ENCODE measurements at places on chromosomes 3 and 15.

DNA sequence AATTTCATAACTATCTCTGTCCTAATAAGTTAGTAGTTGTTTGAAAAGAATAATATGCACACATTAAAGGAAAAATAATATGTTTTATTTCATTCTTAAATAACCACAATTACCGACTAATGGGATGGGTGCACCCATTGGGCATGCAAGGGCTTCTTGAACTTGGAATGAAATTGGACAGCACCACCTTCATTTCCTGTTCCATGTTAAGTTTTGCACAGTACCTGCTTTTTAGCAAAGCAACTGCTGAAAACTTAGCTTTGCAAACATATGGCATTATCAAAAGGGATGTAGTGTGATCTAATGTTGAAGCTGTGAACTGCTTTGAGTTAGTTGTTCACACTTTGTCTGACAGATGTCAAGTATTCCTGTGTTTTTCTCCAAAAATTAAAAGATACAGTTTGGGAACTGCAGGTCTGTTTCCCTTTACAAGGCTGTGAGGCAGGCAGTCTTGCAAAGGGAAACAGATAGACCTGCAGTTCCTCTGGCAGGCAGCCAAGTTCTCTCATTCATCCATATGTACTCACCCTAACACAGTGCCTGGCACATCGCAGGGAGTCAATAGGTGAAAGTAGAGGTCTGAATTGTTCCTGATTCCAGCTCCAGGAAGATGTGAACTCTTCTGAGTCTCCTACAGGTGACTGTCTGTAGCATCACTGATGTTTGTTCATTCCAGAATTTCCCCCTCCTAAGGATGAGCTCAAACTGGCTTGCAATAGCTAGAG lies 64.3 kb upstream of the GOLGA8B start:
- no peak for DNase-seq

- no peak for DNase-seq
Observed at GRCh38 chr15:78977091-78977571, 32.3 kb upstream of the CTSH start.

- no peak for DNase-seq
Observed at GRCh38 chr3:52140000-52140399, 14.2 kb downstream of the POC1A start.

- no peak for DNase-seq
Observed at GRCh38 chr3:126436826-126437717, 38.6 kb downstream of the ZXDC start.

GRCh38 chr15:78855746-78856145 lies 16.9 kb upstream of the MORF4L1 start:
- DNase-seq = no peak

GRCh38 chr15:68423359-68424296 lies 8.3 kb downstream of the ITGA11 start:
- no peak for DNase-seq

GRCh38 chr3:185934174-185934557 lies 3.6 kb downstream of the TRA2B start:
- DNase-seq = no peak

DNA sequence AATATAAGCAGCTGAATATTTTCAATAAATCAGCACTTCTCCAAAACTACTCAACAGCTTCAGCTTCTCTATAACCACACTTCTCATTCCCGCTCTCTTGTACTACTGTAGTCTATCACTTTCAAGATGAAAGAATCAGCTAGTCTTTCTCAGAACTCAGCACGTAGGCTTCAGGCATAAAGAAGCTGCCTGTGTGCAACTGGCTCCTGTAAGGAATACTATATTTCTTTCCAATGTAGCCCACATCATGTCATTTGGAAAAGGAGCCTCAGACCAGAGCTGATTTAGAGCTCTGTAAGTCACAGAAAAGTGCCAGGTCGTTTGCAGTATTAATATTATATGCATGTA lies 62.3 kb downstream of the FMN1 start:
- no peak for DNase-seq

DNA sequence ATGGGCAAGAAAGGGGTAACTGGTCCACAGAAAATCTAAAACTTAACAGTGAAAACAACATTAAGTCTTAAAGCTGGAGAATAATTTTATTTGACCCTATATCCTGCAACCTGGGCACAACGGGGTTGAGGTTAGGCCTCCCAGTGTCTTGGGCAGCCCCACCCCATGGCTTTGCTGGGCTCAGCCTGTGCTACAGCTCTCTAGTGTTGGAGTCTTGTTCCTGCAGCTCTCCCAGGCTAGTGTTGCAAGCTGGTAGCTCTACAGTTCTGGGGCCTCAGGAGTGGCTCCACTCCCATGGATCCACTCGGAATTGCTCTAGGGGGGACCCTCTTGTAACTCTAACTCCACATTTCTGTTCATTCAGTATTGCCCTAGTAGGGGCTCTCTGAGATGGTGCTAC lies 24.9 kb upstream of the GNB4 start:
- no peak for DNase-seq

DNA sequence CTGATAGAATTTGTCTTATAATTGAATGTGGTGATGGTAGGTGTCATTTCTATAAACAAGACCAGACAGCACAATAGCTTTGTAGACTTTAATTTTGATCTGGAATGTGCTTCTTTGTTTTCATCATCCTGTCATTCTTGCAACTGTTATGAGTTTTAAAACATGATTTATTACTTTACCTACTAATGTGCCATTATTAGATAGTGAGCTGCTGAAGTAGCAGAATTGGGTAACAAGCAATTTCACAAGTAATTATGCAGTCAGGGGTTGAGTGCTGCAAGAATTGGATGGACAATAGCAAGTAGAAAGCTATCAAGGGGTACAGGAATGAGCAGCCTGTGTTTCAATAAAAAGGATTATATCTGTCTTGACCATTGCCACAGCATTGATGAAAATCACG lies 975.6 kb downstream of the ROBO1 start:
- DNase-seq = no peak

GRCh38 chr3:50242851-50243542 lies 7.0 kb downstream of the GNAI2 start:
- no peak for DNase-seq

DNA sequence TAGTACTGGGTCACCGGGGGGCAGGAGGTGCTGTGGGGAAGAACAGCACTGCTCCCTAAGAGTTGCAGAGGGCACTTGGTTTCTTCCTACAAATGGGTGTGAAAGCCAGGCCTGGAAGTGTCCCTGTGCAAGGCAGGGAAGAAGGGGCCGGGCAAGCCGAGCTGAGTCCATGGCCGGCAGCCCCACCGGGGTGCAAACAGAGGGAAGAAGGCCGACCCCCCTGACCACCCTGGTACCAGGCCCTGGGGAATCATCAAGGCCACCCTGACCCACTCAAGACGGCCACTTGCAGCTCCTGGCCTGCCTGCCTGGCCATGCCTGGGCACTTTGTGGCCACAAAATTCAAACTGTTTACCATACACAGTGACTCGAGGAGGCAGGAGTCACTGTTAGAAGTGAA lies 8.7 kb upstream of the DNAJB8 start:
- DNase-seq = no peak

GRCh38 chr15:88255484-88256278 lies 858 bp downstream of the NTRK3 start:
- peak; percentile 63 for DNase-seq

All from neuronal stem cell (in vitro differentiated cells).